HuH-7 (cell line): ENCODE measurements at places on chromosomes 6 and 20.
A peak's percentile ranks its signal among the peaks of the same experiment; 100 is the strongest.

GRCh38 chr6:12769556-12770256 lies 53.1 kb downstream of the PHACTR1 start:
- no peak for DNase-seq

DNA sequence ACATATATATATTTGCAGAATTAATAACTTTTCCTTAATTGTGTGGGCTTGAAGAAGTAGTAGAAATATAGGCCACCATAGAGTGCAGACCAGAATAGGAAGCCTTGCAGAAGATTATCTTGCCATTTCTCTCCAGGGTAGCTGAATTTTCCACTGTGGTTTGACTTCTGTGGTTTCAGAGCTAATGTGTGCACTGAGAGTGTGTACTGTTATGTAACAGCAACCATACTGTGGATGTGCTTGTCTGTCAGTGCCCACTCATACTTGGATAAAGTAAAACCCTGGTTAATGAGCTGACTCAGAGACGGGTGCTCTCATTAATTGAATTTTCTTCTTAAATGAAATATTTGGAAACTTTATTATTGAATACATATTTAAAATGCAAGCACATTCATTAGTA lies 57.2 kb downstream of the CEP43 start:
- DNase-seq, result no peak

DNA sequence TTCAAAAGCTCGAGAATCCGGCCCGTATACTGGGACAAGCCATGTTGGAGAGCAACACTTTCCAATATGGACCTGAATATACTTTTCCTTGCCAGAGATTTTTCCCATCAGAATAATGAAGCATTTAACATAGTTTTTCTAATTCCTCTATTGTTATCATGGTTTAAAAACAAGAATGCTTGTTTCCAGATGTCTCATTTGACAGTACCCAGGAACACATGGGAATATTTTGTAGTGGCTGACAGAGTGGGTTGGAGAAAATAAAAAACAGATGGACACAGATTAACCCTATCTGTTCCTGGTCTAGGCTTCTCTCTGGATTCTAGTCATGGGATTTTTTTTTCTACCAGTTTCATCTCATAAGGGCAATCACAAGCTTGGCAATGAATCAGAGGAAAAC lies 164.8 kb upstream of the CEP162 start:
- DNase-seq, result no peak

DNA sequence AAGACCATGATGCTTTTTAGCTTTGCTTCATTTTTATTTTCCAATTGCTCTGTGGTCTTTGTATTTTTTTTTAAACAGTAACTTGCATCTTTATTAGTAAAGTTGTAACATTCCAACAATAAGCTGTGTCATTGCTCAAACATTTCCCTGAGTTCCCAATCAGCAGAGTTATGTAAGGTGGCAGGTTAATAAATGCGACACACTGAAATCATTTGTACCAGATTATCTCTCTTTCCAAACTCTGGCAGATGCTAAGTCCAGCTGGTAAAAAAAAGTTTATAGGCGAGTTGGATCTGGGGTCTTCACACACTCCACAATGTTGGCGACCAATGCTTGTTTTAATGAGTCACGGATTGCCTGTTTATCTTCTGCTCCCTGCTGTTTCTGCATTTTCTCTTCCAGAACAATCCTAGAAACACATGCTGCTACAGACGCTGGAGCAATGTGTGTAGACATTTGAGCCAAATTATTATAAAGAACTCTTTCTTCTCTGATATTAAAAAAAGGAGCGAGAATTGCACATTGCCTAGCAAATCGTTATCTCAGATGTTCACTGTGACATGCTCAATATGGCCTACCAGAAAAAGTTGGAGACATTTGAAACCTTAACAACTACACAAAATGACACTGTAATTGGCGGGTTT lies 113.6 kb upstream of the IFNGR1 start:
- DNase-seq, result no peak

DNA sequence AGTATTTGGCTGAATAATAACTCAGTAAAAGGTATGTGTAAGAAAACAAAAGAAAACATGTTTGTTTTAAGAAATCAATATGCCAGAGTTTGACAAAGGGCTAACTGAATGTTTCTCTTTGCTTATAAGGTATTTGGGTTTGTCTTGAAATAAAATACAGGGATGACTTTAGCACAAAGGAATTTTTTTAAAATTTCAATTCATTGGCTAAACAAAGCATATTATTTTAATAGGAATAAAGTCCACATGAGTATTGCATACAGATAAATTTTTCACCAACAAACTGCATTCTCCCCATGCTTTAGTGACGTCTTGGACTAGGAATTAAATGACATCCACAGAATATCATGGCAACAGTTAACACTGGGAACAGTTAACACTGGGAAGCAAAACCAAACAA lies 480.0 kb upstream of the JAG1 start:
- no peak for DNase-seq

- peak; percentile 27 for DNase-seq
These were observed 116.1 kb upstream of the TRAF3IP2 start for GRCh38 chr6:111721753-111722154.

GRCh38 chr6:7201732-7202541 lies 94.2 kb downstream of the RREB1 start:
- no peak for DNase-seq

DNA sequence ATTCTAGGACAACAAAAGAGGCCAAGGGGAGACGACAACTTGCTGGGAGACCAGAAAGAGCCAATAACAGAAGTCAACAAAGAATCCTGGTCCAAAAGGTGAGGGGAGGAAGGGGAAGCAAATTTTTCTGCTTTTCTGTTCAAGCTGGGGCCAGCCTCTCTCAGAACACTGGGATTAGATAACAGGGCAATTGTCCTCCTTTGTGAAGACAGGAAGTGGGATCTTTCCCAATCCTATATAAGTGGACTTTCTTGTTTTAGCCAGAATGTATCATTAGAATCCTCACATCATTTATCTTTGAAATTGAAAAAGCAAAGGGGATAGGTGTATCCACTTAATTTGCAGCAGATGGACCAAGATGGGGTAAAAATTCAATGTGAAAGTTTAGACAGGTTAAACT lies 101.2 kb upstream of the COL21A1 start:
- DNase-seq, result no peak

DNA sequence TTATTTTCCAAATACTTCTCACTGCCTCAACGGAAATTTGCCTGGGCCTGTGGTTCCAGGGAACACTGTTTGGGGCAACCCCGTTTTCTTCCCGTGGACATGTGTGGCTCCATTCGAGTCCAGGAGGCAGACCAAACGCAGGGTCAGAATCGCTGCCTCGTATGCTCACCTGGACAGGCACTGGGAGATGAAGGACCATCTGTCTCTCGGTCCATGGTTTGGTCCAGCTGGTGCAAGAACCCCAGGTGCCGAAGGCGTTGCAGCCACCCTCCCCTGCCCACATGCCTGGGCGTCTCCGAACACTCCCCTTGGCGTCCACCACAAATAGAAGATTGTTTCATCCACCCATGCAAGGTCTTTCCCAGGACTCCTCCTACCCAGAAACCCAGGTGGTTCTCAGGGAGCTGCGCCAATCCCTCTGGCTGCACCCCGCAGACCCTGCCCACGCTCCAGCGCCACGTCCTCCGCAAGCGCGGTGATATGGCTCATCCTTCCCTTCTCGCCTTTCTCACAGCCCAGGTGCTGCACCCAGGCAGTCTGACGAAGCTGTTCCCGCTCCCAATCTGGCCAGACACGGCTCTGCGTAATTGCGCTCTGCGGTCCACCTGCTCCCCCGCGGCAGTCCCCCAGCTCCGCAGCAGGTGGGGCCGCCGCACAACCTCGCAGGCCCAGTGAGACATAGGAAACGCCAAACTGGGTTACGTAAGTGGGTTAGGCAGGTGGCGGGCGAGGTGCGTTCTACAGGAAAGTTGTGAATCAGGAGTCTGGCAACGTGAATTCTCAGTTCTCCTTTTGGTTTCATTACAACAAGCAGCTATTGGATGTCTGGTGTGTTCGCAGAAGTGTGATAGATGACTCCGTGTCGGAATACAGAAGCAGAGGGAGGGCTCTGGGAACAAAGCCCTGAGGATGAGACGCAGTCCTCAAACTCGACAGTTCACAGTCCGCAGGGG lies 146.2 kb upstream of the ECI2 start:
- DNase-seq, result no peak

GRCh38 chr6:5379647-5380242 lies 118.4 kb downstream of the FARS2 start:
- peak; percentile 25 for DNase-seq

- DNase-seq, result no peak
These were observed 51.6 kb downstream of the CYP24A1 start for GRCh38 chr20:54122189-54122588.

GRCh38 chr6:69775941-69776340 lies 20.9 kb downstream of the LMBRD1 start:
- no peak for DNase-seq

DNA sequence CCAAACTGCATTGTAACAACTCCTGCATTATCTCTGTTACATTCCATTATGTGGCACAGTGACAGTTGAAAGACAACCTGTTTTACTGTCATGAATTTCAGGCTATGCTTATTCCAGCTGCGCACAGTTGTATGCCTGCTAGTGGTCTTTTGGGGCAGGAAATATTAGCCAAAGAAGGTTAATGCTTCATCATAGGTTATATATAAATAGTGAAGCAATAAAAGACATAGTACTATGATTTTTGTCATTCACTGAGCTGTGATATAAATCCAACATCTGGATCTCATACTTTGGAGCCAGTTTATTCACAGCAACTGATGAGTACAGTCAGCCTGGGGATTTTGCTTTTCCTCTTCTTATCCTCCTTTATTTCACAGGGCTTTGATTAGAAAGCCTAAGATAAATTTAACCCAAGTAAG lies 55.6 kb downstream of the FILIP1 start:
- DNase-seq, result no peak

GRCh38 chr6:62354261-62354660 lies 68.2 kb upstream of the KHDRBS2 start:
- no peak for DNase-seq

DNA sequence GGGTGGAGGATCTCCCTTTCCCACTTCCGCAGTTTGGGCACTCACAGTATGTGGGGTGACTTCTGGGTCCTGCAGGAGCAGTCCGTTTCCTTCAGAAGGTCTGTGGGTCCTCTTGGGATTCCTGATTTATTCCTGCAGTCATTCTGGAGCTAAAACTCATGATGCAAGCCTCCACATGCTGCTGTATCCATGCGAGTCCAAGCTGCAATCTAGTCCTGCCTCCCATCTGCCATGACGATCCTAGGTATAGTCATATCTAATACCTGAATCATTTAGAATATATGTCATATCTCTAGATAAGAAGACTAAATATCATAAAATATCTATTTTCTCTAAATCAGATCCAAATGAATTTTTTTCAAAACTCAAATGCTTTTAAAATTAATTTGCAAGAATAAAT lies 103.4 kb upstream of the AHI1 start:
- no peak for DNase-seq

GRCh38 chr20:50371878-50372769 lies 138.1 kb upstream of the PTPN1 start:
- DNase-seq, result no peak

DNA sequence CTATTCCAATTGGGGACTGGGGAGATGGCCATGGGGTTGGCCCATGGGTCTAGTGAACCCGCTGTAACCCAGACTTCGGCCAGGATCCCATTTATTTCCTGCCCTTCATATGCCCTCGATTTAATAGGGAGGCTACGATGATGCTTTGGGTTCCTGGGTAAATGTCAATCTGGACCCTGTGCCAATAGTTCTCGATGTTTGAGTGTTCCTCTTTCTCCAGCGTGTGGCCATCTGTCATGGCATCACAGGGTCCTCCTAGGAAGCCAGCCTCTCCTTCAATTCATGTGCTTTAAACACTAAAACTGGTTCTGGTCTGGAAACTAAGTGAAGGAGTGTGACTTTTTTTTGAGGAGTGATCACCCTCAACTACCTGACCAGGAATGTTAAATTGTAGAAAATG lies 28.7 kb upstream of the ELMO2 start:
- no peak for DNase-seq

GRCh38 chr20:17888044-17888443 lies 80.5 kb downstream of the SNX5 start:
- DNase-seq, result no peak

DNA sequence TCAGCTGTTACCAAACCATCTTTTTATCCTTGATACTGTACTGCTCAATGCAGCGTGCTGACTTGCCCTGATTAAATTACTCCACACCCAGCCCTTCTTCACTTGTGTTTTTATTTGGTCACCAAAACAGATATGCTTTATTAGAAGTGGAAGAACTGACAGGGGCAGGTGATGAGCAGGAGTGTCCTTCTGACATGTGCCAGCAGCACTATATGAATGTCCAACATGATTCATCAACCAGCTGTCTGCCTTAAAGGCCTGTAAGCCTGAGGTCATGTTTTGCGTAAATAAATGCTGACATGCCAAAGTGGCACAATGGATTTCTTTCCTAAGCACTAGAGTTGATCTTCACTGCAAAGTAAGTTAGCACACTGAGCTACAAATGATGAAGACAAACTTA lies 15.4 kb downstream of the POPDC3 start:
- DNase-seq, result no peak

- peak; percentile 30 for DNase-seq
These were observed 59.6 kb downstream of the ZNF831 start for GRCh38 chr20:59223182-59223601.

DNA sequence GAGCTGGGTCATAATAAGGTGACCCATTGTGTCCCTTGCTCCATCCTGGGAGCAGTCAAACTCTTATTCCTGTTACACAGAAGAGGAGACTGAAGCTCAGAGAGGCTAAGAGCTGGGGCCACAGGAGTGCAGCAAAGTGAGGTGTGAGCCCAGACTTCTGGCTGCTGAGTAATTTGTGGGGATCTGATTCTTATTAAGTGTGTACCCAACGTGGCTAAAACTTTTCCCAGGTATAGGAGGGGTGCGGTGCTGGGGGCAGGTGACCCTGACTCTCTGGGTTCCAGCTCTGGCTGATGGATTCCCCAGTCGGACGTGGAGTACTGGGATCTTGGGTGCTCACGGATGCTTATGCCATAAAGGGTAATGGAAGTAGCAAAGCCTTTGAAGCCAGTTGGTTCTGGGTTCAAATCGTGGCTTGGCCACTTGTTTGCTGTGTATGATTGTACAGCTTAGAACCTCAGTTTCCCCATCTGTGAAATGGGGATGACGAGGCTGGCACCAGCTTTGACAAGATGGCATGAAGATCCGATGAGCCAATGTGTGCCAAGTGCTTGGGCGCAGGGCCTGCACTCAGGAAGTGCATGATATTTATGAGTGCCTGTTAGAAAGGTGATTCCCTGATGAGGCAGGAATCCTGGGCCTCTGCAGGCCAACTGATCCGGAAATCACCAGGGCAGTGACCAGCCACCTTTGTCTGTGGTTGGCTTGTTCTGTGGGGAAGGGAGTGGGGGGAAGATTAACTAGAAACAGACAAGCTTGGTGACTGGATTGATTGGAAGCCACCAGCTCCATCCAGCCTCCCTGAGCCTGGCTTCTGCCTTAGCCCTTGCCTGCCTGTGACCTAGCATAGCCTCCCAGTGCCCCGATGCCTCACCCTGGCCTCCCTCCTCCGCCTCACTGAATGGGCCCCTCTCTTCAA lies 6.0 kb downstream of the SRC start:
- no peak for DNase-seq

- DNase-seq, result no peak
These were observed 103.8 kb upstream of the FLRT3 start for GRCh38 chr20:14441201-14441600.

- no peak for DNase-seq
These were observed 28.1 kb upstream of the AHI1 start for GRCh38 chr6:135525594-135525993.
